GM23338 (cell line): ENCODE measurements at places on chromosomes 4 and X.

GRCh38 chrX:47568656-47569295 is 7.8 kb downstream of the ARAF start:
- H3K4me3 ChIP-seq = no peak overlapping the region
- H3K27me3 ChIP-seq = no peaks in the 10 kb centered on the region
- H3K27ac ChIP-seq = no peak overlapping the region
- no peaks in the 10 kb centered on the region for H3K36me3 ChIP-seq

GRCh38 chr4:34250562-34250961 is 1993.8 kb downstream of the ARAP2 start:
- DNase-seq = no peak
- H3K27ac ChIP-seq = no peak overlapping the region
- H3K4me3 ChIP-seq = no peak overlapping the region
- H3K4me1 ChIP-seq = no peaks in the 10 kb centered on the region
- H3K27me3 ChIP-seq = no peaks in the 10 kb centered on the region

DNA sequence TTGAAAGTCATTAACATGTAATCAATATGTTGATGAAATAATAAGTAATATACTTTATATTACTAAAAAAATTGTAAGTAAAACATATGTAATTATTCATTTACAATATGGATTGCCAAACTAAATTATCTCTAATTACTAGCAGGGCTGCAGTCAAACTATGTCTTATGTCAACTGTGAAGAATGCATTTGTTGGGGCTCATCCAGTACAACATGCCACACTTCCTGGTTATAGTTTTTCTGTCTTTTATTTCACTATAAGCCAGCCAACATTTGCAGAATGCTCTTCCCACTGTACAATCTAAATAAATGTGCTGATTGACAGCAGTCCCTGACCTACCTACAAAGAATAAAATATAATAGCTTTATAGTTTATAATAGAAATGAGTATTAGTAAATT is 975.4 kb upstream of the NDST4 start:
- no peak overlapping the region for H3K27ac ChIP-seq
- H3K4me3 ChIP-seq = no peak overlapping the region
- H3K4me1 ChIP-seq = no peaks in the 10 kb centered on the region
- no peaks in the 10 kb centered on the region for H3K27me3 ChIP-seq
- DNase-seq = no peak
- no peaks in the 10 kb centered on the region for H3K36me3 ChIP-seq

GRCh38 chr4:101528526-101528925 is 181.2 kb upstream of the PPP3CA start:
- peak; percentile 4 for DNase-seq
- H3K27me3 ChIP-seq = no peaks in the 10 kb centered on the region
- H3K4me1 ChIP-seq = no peaks in the 10 kb centered on the region
- no peaks in the 10 kb centered on the region for H3K36me3 ChIP-seq
- no peak overlapping the region for H3K4me3 ChIP-seq
